ENCODE measurements at places on chromosomes 12 and 14. TPM values are rescaled to one million over a fixed set of nuclear protein-coding genes. Genes with fewer than 3 reads are reported as not detected.

DNA sequence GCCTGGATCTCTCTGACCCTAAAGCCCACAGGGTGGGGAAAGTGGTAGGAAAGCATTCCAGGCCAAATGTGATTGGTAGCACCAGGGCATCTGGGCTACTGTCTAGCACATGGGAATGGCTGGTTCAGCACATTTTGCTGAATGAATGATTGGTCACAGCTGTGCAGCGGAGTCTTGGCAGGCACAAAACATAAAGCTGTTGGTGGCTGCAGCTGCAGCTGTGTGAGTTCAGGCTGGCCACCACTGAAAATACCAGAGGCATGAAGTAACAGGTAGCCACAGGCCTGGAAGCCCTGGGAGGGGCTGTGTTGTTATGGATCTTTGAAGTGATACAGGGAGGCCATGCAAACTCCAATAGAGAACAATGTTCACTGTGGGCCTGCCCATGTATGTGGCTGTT lies 72.7 kb downstream of the MYRFL start:
- H3K4me1 ChIP-seq = peaks cover 6% of the 10 kb centered on the region
- no peaks in the 10 kb centered on the region for H3K36me3 ChIP-seq
- H3K4me3 ChIP-seq = no peak overlapping the region
- H3K27me3 ChIP-seq = no peaks in the 10 kb centered on the region
- peak; percentile 61 for DNase-seq

- H3K4me3 ChIP-seq = no peak overlapping the region
- peaks cover 63% of the 10 kb centered on the region for H3K4me1 ChIP-seq
- peak overlapping the region; percentile 73 for H3K27ac ChIP-seq
- no peak for DNase-seq
These were observed 67.4 kb upstream of the ACTN1 start for GRCh38 chr14:69046476-69046860.

GRCh38 chr14:35211067-35211466 lies 81.1 kb upstream of the PSMA6 start:
- no peak overlapping the region for H3K4me3 ChIP-seq
- no peak overlapping the region for H3K27ac ChIP-seq
- DNase-seq = no peak

ERBB3 gene
- 0.26 TPM for polyA plus RNA-seq

TMCC3 gene
- 32.6 TPM for polyA plus RNA-seq

KLRF1 gene
- 0.09 TPM for polyA plus RNA-seq

FAM186B gene
- polyA plus RNA-seq = 1.00 TPM

FAM181A gene
- polyA plus RNA-seq = 0.14 TPM

MGAT4C gene
- 0.07 TPM for polyA plus RNA-seq

Measured in psoas muscle (tissue), 8 donors.